Myocyte (in vitro differentiated cells): ENCODE measurements at places on chromosomes 12 and 14. TPM values are rescaled to one million over a fixed set of nuclear protein-coding genes. Genes with fewer than 3 reads are reported as not detected.
A peak's percentile ranks its signal among the peaks of the same experiment; 100 is the strongest.

Gene WSCD2
- not detected in 2 replicates for total RNA-seq

Gene AKAP3
- total RNA-seq: 3.1 and 4.2 TPM in 2 replicates

Gene FITM1
- total RNA-seq: 144 and 180 TPM in 2 replicates

Gene RTN1
- total RNA-seq: 0.29 and 0.36 TPM in 2 replicates

Gene PRICKLE1
- 12.3 and 15.6 TPM in 2 replicates for total RNA-seq

Gene KERA
- not detected in 2 replicates for total RNA-seq

Gene CCDC38
- 0.08 TPM in 1 of 2 replicates, not detected in the other for total RNA-seq

Gene TPH2
- total RNA-seq: not detected in 2 replicates

Gene GPR65
- total RNA-seq: 0.05 TPM in 1 of 2 replicates, not detected in the other

DNA sequence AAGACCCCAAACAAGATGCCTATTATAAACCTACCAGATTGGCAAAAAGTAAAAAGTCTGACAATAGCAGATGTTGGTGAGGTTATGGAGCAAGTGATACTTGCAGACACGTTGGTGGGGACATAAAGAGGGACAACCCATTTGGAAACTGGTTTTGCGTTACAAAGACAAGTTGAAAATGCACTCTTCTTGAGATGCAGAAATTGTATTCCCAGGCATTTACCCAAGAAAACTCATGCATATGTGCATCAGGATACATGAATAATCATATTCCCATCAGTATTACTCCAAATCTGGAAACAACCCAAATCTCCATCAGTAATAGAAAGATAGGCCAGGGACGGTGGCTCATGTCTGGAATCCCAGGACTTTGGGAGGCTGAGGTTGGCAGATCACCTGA lies 12.8 kb upstream of the GOLGA5 start:
- no peak for DNase-seq

DNA sequence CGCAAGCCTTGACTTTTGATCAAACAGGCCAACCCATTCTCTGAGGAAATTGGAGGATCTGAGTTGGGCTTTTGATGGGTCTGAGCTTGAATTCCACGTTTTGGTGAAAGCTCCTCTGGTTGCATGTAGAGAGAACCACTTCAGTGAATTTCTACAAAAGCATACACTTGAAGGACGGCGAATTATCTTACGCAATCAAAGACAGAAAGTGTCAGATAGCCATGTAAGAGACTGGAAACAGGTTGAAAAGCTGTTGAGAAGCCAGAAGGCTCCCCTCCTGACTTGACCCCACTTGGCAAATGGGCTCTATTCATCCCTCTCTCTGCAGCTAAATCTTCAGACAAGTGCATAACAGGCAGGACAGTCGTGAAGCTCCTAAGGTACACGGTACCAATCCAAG lies 809.1 kb downstream of the BCL11B start:
- DNase-seq: no peak

DNA sequence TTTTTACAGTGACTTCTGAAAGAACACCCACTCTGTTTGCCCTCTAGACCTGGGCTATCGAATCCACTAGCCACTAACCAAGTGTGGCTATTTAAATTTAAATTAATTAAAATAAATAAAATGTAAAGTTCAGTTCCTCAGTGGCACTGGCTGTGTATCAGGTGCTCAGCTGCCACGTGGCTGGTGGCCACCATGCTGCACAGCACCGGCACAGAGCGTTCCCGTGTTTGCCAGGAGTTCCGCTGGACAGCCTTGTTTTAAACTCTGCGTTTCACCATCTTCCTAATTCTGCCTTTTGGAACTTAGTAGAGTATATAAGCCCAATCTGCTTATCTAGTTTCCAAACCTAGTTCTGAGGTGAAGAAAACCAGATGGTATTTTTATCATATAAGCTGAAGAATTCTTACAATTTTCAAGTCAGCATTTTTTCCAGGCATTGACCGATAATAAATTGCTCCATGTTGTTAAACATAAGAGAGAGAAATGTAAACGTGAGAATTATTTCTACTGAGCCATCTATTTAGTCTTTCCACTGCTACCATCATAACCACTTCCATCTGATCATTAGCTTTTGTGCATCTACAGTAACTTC lies 339.0 kb downstream of the CACNA1C start:
- no peak for DNase-seq

GRCh38 chr12:56118688-56119357 lies 757 bp downstream of the ZC3H10 start:
- no peak for DNase-seq

DNA sequence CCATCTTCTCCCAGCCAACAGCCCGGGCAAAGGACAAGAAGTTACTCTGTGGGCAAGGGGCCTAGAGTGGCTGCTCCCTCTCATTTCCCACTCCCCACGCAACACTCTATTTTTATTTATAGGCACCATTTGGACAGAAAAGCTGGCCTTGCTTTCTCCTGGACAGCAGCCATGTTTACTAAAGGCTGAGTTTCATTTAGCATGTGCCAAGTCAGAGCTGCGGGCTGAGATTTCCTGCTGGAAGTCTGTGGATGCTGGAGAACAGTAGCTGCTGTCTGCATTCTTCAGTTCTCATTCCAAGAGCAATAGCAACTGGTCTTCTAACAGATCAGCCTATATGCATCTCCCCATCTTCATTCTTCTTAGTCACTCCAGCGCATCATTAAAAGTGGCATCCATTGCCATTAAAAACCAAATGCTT lies 8.3 kb downstream of the COL2A1 start:
- DNase-seq: peak; percentile 49

GRCh38 chr12:75820071-75820470 lies 211.5 kb downstream of the PHLDA1 start:
- DNase-seq: no peak

GRCh38 chr12:98709022-98709421 lies 63.9 kb downstream of the APAF1 start:
- no peak for DNase-seq

GRCh38 chr14:103519043-103519836 lies 3.4 kb downstream of the CKB start:
- peak; percentile 53 for DNase-seq

GRCh38 chr12:16198884-16199283 lies 78.6 kb downstream of the SLC15A5 start:
- no peak for DNase-seq

GRCh38 chr12:38151991-38152700 lies 164.4 kb upstream of the ALG10B start:
- no peak for DNase-seq

GRCh38 chr14:103133210-103134140 lies 10.2 kb downstream of the TNFAIP2 start:
- DNase-seq: no peak

DNA sequence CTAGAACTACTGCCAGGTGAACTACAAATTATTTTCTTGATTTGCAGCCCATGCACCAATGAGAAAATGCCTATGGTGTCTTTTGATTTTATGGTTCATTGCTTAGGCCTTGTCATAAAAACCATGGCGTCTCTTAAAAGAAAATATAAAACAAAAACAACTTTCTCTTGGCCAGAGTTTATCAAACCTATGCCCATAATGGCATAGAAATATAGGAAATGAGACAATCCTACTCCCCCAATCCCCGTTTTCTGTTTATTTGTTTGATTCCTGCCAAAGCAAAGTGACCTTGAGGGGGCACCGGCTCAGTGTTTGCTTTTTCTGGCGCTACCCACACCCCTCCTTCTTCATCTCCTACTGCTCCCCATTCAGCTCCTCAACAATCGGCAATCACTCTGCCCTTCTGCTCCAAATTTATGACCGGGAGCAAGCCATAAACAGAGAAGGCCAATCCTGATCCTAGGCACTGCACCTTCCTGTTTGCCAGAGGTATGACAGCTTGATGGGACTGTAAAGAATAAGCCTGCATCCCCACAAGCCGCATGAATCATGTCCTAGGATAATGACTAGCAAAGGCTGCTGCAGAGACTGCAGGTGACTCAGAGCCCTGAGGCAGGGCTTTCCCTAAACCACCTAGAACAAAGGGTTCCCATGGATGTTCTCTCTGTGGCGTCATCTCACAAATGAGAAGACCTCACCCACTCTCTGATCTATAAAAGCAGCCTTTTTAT lies 874.9 kb downstream of the NRXN3 start:
- DNase-seq: peak; percentile 51

GRCh38 chr12:59185295-59185694 lies 265.0 kb upstream of the LRIG3 start:
- peak; percentile 60 for DNase-seq

- no peak for DNase-seq
Measured at GRCh38 chr12:104723895-104724294, 234.2 kb downstream of the SLC41A2 start.

- no peak for DNase-seq
Measured at GRCh38 chr12:67202011-67202677, 67.0 kb upstream of the CAND1 start.

DNA sequence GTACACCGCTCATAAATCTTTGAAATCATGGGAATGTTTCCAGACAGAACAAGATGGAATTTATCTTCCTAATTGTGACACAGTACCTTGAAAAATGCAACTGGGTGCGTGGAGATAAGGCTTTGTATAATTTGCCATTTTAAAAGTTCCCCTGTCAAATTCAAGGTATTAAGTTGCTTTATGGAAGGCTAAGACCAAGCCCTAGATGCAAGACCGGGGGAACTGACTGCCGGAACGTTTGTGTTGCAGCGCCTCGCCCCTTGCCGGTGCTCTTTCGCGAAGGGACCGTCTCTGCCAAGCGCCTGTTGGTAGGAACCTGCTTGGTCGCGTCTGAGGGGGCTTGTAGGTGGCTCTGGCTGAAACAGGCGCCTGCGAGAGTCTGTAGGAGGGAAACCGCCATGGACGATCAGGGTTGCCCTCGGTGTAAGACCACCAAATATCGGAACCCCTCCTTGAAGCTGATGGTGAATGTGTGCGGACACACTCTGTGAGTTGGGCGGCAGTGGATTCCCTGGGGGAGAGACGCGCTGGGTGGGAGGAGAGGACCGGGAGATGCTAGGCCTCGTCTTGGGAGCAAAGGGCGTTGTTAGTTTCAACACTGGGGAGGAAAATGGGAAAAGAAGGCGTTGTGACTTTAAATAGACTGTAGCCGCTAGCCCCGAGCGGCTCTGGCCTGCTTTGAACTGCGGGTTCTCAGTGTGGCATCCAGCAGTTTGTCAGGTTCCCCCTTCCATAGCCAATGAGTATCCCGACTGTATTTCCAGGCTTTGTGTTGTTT lies at the start of gene MNAT1:
Gene MNAT1 (plus strand): TSS at position 297 of the 778 bp plus-strand sequence. CDS start 102 bp downstream, at position 399.
- DNase-seq: peak; percentile 87

DNA sequence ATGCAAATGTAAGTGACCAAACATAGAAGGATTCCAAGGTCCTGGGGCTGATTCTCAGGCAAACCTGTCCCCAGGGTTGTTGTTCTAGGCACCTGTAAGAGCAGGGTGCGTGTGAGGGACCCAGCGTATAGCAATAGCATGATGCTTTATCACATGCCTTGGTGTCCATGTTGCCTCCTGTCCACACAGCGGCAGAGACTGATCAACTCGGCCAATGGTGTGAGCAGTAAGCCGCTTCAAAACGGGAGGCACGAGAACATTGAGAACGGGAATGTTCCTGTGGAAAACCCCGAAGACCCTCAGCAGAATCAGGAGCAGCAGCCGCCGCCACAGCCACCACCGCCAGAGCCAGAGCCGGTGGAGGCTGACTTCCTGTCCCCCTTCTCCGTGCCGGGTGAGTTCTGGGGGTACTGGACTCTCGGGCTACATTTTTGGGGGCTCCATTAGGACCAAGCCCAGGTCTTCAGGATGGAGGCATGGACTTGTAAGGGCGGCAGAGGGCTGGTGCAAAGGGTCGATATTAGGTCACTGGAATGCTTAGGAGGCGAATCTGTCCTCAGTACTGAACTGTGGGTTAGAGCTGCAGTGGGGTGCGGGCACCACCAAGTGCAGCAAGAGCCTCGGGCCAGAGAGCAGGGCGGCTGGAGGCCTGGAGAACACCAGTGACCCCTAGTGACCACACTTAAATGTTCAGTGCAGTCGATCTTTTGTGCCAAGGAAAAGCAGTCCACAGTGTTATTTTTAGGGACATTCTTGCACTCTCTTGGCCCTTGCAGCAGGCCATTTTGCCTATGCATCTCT lies 57.2 kb upstream of the RIN3 start:
- peak; percentile 54 for DNase-seq

GRCh38 chr12:56046027-56046780 lies 4.5 kb downstream of the RPS26 start:
- DNase-seq: no peak

- DNase-seq: no peak
Measured at GRCh38 chr12:71555191-71555590, 108.5 kb downstream of the ZFC3H1 start.
